Activated CD4-positive, CD25-positive, alpha-beta regulatory T cell treated with anti-CD3 and anti-CD28 coated beads, Interleukin-2, amount 50 U/mL, for 16 hours (primary cell): ENCODE measurements at places on chromosomes 1 and 21.

GRCh38 chr1:27045973-27046558, 33.4 kb upstream of the TENT5B start:
- peak; percentile 28 for DNase-seq

DNA sequence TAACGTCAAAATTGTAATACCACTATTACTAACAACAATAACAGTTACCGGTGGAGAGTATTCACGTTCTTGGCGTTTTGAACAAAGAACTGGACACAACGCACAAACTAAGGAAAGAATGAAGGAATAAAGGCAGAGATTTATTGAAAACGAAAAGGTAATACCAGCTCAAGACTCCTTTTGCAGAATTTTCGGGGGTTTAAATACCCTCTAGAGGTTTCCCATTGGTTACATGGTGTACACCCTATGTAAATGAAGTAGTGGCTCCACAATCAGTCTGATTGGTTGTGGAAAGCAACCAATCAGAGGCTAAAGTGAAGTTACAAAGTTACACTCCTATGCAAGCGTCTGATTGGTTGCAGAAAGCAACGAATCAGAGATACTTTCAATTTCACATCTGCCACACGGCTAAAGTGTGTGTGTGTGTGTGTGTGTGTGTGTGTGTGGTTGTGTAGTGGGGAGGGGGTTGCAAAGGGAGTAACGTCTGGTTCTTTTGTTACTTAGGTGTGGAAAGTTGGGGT, 1.1 kb upstream of the GTF2B start:
- no peak for DNase-seq

GRCh38 chr1:74362691-74363090, 127.5 kb downstream of the TNNI3K start:
- no peak for DNase-seq

- DNase-seq, result no peak
These were observed 9.3 kb downstream of the AHCYL1 start for GRCh38 chr1:109993885-109994284.

- no peak for DNase-seq
These were observed 11.2 kb upstream of the ZNF670 start for GRCh38 chr1:247089616-247090375.

- DNase-seq, result no peak
These were observed 3.4 kb upstream of the CASQ2 start for GRCh38 chr1:115771847-115772457.

GRCh38 chr1:206608108-206608698, 4.1 kb downstream of the EIF2D start:
- no peak for DNase-seq

DNA sequence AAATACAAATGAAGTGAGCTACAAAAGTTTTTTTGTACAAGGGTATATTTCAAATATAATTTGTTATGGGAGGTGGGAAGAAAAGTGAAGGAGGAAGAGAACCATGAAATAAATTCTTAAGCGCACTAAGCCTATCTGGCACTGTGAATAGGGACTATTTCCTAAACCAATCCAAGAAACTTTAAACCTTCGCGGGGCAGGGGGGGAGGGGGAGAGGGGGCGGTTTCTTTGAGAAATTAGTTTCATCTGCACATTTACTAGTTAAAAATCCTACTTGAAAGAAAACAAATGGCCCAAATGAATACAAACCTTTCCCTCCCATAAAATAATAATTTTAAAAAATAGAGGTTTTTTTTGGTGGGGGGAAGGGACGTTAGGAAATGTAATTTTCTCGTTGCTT, 364 bp downstream of the GOLPH3L start:
- no peak for DNase-seq

- DNase-seq, result no peak
These were observed 1538.3 kb downstream of the NCAM2 start for GRCh38 chr21:22536509-22536908.

DNA sequence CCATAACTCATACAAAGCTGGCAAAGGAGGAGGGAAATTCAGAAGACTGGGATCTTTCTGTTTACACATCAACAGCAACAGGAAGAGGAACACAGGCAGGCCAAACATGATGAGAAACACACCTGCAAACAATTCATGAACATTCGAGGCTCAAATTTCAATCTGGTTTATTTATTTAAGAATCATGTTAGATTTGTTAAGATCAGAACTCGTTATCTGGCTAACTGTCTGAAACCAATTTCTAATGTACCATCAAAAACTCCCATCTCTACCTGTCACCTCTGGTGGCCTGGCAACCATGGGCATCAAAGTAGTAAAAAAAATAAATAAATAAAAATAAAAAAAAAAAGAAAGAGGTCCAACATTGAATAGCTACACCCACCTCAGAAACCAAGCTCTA, 9.8 kb downstream of the LBR start:
- DNase-seq, result no peak

GRCh38 chr1:55140137-55140536, 75.0 kb downstream of the USP24 start:
- no peak for DNase-seq

DNA sequence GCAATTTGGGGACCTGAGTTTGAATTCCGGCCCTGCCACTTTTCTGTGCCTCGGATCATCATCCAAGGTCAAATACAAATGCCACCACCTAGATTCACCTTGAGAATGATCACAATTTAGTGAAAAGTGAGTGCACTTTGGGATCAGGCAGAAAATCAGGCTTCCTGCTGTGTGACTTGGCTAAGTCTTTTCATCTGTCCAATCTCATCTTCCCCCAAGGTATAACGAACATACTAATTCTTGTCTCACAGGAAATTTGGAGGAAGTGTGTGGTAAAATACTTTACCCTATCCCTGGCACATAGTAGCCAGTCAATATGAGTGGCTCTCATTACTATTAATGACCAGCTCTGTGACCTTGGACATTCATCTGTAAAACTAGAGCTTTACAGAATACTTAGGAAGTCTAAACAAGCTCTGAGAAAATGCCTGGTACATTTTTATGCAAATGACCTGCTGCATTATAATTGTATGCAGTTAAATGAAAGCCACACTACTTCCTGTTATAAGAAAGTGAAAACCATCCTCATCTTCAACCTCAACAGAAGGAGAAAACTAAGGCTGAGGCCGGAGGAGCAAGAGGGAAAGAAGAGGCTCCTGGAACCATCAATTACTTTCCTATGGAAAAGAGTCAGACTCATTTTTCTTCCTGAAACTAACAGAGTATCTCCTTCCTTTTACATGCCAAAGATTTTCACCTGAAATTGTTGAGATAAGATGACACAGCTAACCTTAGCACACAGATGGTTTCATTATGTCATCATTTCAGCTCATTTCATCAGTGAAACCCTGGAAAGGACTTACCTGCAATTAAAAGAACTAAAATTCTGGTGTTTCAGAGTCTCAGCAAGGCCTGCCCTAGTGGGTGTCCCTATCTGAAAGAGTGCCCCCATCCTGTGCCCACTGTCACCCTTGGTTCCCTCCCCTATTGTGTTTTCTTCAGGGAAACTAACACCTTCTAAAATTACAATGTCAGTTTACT, 32.6 kb upstream of the RGS8 start:
- no peak for DNase-seq

- DNase-seq, result no peak
These were observed at the start of gene RAP1GAP for GRCh38 chr1:21669258-21670058. Gene RAP1GAP (minus strand): TSS chr1:21669357. CDS start chr1:21620032, 49,325 bp downstream.
